ENCODE measurements at places on chromosomes 2 and 18.

- DNase-seq: no peak
These were observed 82.4 kb downstream of the DTNB start for GRCh38 chr2:25590921-25591505.

GRCh38 chr2:14677039-14677438 is 44.5 kb downstream of the LRATD1 start:
- DNase-seq: no peak

DNA sequence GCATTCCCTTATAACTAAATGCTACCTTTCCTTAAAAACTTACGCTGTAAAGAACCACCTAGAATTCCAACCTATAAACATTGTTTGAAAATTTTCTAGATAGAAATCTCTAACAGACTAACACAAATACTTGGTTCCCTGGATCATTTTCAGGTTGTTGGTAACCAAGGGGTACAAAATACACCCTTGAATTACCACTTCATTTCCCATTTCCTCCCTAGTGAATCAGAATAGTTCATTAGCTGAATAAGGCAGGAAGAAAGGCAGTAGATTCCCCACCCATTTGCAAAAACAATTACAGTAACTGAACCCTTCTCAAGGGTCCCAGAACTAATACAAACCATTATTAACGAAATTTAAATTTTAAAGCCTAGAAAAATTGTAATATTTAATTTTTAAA is 5.5 kb downstream of the MEX3C start:
- no peak for DNase-seq

- DNase-seq: no peak
These were observed 54.7 kb downstream of the BCL2 start for GRCh38 chr18:63264871-63265270.

DNA sequence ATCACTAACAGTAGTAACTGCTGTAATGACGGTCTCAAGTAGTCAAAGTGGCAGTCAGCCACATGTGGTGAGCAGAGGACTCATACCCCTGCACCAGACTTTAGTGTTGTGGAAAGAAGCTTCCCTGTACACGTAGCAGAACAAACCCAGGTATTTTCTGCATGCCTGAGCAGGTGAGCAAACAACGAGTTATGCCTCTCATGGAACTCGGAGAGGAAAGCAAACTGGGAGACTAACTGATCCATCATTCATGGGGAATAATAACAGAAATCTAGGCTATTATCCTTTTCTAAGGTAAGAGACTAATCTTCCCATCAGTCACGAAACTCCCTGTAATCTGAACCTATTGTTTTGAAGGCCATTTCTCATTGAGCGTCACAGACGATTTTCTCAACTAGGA is 1495.2 kb upstream of the NXPH2 start:
- no peak for DNase-seq

- DNase-seq: no peak
These were observed 31.9 kb upstream of the EML4 start for GRCh38 chr2:42137125-42137841.

DNA sequence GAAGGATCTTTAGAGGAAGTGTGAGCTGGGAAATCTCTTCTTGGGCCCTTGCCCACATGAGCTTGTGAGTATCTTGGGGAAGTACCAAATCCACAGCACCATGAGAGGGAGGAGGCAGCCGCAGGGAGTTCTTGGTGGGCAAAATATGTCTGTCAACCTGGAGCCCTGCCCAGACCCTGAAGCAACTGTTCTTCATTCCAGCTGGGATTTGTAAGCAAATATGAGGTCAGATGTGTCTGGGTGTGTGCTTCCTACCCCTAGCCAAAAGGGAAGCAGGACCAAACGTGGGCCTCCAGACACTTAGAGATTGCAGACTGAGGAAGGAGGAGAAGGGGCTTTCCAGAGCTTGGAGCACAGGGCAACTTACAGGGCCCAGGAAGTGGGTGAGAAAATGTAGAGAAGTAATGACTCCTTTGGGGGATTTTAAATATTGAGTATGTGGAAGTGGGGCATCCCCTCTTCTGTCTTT is 41.9 kb downstream of the TMEM247 start:
- DNase-seq: no peak

DNA sequence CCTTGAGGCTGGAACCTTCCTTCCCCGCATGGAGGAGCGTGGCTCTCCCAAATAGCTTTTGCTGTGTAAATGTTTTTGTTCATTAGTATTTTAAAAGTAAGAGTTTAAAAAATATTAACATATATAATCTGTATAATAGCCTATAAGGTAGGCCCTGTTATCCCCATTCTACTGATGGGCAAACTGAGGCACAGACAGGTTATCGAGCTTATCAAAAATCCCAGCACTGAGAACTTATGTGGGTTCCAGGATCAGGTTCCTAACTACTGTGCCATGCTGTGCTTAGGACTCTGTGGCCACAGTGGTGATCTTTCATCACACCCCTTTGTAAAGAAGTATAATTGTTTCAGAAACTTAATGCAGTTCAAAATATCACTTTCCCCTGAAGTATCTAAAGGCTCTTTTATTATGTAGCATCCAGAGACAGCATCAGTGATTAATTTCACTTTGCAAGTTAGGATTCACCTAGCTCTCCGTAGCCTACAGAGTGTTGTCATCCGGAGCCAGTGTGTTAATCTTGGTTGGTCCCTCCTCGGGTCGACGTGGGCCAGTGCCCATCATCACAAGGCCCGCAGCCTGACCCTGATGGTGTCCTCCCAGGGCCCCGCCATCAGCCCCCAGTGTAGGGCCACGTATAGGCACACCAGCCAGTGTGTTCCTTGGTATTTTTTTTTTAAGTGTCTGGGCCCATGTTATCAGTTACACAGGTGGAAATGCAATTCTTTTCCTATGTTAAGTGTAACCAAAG is 28.7 kb downstream of the CABLES1 start:
- DNase-seq: no peak

DNA sequence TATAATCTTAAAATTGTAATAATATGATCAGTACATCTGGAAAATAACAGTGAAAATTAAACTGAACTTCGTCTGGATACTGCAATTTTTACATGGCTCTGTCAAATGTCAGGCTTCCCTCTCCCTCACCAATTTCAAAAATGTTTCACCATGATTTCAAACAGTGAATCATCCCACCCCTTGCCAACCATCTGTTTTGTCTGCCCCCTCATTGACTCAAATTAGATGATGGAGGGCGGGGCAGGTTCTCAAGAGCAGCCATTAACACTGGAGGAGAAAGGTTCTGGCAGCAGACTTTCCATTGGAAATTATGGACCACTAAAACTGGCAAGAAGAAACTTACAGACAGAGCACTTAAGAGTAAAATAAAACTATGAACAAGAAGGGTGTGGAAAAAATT is 1195.7 kb upstream of the ZEB2 start:
- no peak for DNase-seq

- DNase-seq: no peak
These were observed 983.0 kb upstream of the SLC39A10 start for GRCh38 chr2:194674043-194674442.

GRCh38 chr2:232162187-232162586 is 200.7 kb downstream of the DIS3L2 start:
- DNase-seq: no peak

DNA sequence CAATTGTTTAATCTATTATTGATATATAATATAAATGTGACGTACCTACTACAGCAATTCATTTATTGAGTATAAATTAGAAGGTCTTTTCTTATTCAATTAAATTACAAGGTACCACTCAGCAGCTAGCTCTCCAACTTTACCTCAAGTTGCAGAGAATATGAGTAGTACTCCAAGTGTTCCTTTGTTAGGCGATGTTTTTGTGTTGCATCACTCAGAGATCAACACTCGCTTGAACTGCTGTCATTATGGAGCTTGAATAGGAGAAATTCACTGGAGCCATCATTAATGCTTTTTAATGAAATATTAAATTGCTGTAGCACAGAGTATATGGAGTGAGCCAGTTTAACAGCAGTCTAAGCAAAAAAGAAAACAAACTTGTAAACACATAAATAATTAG is 320.0 kb downstream of the FSIP2 start:
- DNase-seq: no peak

GRCh38 chr2:157821519-157822131 is 54.5 kb downstream of the ACVR1 start:
- no peak for DNase-seq

DNA sequence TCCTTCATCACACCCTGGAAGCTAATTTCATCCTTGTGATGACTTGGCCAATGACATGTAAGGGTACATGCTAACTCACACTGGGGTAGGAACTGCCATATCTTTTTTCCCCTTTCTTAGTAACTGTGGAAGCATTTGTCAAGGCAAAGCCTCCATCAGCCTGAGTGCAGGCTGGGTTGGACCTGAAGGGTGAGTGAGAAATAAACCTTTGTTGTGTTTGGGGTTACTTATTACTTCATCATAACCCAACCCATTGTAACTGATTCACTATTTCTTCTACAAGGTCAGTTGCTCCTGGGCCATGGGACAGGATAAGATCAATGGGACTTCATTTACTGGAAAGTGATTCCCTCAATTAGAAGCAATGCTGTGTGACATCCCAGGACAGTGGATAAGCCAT is 108.4 kb downstream of the COL6A3 start:
- no peak for DNase-seq

DNA sequence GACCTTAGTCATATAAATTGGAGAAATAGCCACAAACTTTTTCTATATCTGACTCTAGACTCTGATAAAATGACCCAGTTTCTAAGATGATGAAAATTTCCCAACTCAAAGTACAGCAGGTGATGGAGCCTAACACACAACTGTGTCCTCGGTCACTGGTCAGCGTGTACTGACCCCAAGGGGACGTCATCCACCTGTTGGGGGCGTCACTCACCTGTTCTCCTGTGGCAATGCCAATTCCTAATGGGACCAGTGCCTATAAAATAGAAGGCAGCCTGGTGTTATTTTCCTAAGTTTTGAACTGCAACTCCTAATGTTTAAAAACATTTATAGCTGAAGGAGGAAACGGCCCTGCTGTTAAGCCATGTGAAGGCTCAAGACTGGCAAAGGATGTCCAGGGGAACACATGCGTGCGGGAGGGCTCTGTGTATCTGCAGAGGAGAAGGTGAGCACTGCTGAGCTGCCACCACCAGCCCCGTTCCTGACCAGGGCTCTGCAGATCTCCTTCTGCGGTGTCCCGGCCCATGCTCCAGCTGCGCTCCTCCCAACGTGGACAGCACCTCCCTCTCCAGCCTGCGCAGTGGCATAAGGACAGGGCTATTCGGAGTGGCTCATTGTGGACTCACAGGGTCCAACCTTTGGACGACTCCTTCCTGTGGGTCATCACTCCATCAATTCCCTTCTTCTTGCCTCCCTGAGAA is 21.2 kb downstream of the TYMS start:
- no peak for DNase-seq

DNA sequence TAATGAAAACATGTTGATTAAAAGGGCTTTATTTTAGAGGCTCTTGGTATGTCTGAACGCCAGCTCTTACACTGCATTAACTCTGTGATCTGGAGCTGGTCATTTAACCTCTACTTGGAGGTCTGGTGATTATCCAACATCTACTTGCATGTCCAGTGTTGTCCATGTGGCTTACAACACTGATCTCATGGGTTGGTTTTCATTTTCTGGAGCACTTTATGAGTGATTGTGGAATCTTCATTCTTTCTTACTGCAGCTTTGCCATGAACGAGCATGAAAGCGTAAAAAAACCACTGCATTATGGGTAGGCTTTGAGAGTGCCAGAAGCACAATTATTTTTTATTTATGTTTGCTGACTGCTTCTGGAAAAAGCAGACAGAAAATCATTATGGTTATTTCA is 4.8 kb downstream of the CCDC195 start:
- no peak for DNase-seq

GRCh38 chr18:48026216-48026615 is 95.8 kb upstream of the SMAD2 start:
- no peak for DNase-seq

GRCh38 chr2:239169311-239170048 is 231.3 kb downstream of the HDAC4 start:
- DNase-seq: no peak

DNA sequence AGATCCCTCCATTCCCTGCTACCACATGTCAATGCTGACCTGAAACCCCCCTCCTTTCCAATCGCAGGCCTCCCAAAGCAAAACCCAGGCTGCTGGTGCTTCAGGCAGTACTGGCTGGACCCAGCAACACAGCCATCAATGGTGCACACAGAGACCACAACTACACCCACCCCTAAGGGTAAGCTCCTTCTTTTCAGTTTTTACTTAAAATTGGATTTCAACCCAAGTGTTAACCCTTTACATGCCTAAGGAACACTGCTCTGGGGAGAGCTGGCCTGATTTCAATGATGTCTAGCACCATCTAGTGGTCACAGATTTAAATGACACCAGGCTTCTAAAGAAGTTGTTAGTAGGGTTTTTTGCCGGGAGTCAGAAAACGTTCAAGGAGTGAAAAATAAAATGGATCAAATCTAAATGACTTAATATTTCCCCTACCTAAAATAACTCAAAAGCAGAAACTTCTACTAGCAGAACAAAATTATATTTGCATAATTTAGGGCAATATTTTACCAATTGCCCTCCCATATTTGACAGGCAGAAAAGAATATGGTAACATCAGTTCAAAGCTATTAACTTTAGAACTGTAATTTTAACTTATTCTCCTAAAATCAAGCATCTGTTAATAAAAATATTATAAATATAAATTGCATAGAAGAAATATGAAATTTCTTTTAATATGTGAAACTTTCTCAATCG is 24.6 kb downstream of the FECH start:
- peak; percentile 60 for DNase-seq

DNA sequence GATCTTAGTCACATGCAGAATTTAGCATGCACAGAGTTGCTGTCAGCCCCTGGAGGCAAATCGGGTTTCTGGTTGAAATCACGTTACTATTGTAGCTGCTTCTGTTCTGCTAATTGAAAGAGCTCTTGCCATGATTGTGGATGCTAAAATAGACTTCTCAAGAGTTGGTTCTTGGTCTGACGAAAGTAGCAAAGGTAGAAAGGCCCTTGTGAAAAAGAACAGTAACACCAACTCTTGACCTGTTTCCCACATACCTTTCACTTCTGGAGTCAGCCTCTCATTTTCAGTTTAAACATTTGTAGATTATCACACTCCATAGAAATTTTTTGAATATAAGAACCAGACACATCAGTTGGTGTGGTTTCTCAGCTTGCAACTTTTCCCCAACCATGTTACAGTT is 110.0 kb upstream of the EPB41L3 start:
- DNase-seq: no peak

DNA sequence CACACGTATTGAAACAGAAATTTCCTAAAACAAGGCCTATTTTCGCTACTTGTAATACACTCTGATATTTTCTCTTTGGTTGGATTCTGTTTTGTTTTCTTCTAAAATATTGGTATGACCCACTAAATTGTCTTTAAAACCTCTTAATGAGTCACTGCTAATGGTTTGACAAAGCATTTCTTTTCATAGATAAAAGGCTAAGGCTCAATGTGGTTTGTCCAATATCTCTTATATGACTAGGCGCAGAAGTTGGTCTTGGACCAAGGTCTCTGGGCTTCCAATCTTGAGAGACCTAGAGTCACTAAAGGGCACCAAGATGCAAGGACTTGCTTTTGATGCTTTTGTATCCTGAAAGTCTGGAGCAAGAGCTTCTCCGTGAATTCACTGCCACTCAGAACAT is 498.2 kb upstream of the TCF4 start:
- DNase-seq: no peak
